ENCODE measurements at places on chromosomes 3 and 15.

GRCh38 chr3:122975163-122975923 is 52.2 kb downstream of the SEMA5B start:
- DNase-seq, result no peak

- DNase-seq, result no peak
Measured at GRCh38 chr15:62889141-62889661, 153.3 kb upstream of the TPM1 start.

DNA sequence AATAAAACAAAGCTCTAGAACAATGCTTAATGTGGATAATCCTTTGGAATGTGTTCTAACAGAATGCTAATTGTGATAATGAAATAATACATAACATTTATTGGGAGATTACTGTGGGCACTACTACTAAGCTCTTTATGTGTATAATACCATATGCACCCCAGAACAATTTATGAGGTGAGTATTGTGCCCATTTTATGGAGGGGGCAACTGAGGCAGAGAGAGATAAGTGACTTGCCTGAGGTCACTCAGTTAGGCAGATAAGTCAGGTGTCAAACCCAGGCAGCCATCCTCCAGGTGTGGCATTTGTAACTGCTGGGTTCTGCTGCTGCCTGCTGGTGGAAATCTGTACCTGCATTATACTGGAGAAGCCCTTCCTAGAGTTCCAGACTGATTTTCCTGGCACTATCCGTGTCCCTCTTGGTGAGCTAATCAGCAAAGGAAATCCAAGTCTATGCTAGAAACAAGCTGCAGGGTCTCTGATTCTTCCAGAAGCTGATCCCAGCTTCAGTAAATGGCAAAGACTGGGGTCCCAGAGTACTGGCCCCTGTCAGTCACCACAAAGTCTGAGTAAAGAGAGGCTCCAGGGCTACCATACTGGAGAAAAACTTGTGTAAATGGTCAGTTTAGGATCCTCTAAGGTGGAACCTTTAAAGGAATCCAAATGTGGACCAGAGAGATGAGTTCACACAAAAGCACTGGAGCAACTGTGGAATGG is 22.6 kb upstream of the RBP1 start:
- no peak for DNase-seq

DNA sequence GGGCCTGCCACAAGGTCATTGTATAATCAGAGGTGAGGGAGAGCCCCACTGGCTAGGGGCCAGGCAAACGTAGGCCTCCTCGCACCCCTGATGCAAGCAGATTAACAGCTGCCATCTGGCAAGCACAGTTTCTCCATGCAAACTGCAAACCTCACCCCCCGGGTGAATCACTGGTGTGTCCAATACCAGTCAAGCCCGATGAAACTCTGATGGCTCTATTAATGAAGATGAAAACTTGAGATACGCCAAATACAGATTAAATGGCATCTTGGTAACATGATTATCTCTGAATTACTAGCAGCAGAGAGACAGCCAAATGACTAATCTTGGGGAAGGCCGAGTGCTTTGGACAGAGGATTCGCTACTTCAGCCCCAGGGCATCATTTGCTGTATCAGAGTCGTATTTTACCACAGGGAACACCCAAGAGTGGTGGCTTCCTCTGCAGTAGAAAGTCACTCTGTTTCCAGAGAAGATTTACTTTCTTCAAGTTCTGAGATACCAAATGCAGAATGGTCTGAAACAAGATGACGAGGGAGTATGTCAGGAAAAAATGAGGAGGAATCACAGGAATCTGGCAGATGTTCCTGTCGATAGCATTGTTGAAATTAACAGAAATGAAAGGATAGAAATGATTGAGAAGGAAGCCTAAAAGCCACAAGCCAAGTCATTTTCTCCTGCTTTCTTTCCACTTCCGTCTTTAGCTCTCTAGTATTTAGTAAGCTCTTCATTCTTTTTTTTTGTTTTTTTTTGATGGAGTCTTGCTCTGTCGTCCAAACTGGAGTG is 96.2 kb upstream of the NR2F2 start:
- DNase-seq, result no peak
